Stimulated activated CD4-positive, alpha-beta T cell treated with anti-CD3 and anti-CD28 coated beads, Interleukin-12 subunit alpha, Interleukin-12 subunit beta, amount 100 ng/mL, for 4 hours (primary cell): ENCODE measurements at places on chromosomes 7 and 10.

DNA sequence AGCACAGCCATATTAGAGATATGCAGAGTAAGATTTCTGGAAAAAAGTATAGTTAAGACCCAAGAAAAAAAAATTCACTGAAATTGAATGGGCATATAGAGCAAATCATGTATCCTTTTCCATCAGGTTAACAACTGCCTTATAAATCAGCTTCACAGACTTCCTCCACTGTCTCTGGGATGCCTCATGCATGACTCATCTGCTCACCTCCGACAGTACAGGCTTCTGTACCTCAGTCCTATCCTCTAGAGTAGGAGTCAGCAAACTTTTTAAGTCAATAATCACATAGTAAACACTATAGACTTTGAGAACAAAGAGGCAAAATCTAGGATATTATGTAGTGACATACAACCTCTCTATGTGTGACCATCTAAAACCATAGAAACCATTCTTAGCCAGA, 211.6 kb upstream of the SP8 start:
- no peak for DNase-seq

GRCh38 chr7:124246262-124246863, 213.5 kb upstream of the TMEM229A start:
- DNase-seq = no peak

DNA sequence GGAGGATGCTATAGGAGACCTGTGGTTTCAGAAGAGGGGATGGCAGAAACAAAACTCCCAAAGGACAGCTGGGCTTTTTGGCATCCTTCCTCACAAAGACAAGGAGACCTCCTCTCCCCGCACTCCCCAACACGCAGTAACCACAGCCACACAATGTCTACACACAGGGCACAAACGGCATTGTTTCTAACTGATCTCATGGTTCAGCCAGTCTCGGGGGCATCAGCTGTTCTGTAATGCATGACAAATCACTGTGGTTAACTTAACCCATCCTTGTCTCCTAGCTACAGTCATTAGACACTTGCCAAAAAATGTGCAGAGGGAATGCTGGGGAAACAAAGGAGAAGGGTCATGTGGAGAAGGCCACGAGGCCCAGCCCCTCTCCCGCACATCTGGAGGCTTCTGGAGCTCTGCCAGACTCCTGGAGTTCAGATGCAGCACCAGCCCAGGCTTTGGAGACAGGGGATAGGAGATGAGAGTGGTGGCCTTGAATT, 7.6 kb upstream of the ADAMTS14 start:
- DNase-seq = no peak

- DNase-seq = no peak
These were observed 2.7 kb downstream of the GPR85 start for GRCh38 chr7:113083816-113084495.

- no peak for DNase-seq
These were observed 109.9 kb upstream of the ABI1 start for GRCh38 chr10:26970667-26971066.
